Spleen (tissue), 13 donors: ENCODE measurements at places on chromosomes 7 and 10. TPM values are rescaled to one million over a fixed set of nuclear protein-coding genes. Genes with fewer than 3 reads are reported as not detected.

- DNase-seq, result no peak
- no peaks in the 10 kb centered on the region for H3K4me1 ChIP-seq
- no peaks in the 10 kb centered on the region for H3K36me3 ChIP-seq
- no peaks in the 10 kb centered on the region for H3K27me3 ChIP-seq
Measured at GRCh38 chr7:146892151-146892550, 775.5 kb downstream of the CNTNAP2 start.

GRCh38 chr7:28069807-28070206 lies 110.8 kb downstream of the JAZF1 start:
- no peak overlapping the region for H3K27ac ChIP-seq
- no peaks in the 10 kb centered on the region for H3K36me3 ChIP-seq
- no peaks in the 10 kb centered on the region for H3K27me3 ChIP-seq

GRCh38 chr7:97298561-97298960 lies 181.1 kb downstream of the SDHAF3 start:
- H3K4me3 ChIP-seq, result no peak overlapping the region
- DNase-seq, result no peak
- no peak overlapping the region for H3K27ac ChIP-seq
- no peaks in the 10 kb centered on the region for H3K4me1 ChIP-seq

MET gene
- 19.1 TPM for total RNA-seq

GRCh38 chr7:66013938-66014337 lies 31.9 kb upstream of the GUSB start:
- no peak overlapping the region for H3K27ac ChIP-seq
- H3K4me3 ChIP-seq, result no peak overlapping the region
- H3K36me3 ChIP-seq, result no peaks in the 10 kb centered on the region
- DNase-seq, result no peak
- H3K27me3 ChIP-seq, result no peaks in the 10 kb centered on the region

GRCh38 chr7:144489504-144489903 lies 86.0 kb upstream of the NOBOX start:
- no peaks in the 10 kb centered on the region for H3K27me3 ChIP-seq
- no peak overlapping the region for H3K4me3 ChIP-seq
- no peak overlapping the region for H3K27ac ChIP-seq
- H3K36me3 ChIP-seq, result no peaks in the 10 kb centered on the region
- H3K4me1 ChIP-seq, result no peaks in the 10 kb centered on the region

ASAH2B gene
- total RNA-seq, result 1.2 TPM

DNA sequence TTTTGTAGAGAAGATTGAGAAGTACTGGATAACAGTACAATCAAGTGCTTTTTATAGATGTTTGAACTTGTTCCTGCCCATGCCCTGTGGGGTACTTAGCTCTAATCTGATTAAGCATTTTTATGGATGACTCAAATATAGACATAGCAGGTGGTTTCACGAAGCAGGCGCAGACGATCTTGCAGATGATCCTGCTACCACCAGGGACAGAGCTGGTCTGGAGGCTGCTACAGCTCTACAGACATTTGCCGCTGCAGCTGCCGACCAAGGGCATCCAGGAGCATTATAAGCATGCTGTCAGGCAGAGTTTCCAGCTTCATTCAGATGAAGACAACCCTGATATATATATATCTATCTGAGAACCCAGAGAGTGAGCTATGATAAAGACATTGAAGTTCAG lies 650.4 kb downstream of the NXPH1 start:
- H3K36me3 ChIP-seq, result no peaks in the 10 kb centered on the region
- peak; percentile 33 for DNase-seq
- H3K4me1 ChIP-seq, result no peaks in the 10 kb centered on the region
- H3K27ac ChIP-seq, result no peak overlapping the region
- no peaks in the 10 kb centered on the region for H3K27me3 ChIP-seq

DNA sequence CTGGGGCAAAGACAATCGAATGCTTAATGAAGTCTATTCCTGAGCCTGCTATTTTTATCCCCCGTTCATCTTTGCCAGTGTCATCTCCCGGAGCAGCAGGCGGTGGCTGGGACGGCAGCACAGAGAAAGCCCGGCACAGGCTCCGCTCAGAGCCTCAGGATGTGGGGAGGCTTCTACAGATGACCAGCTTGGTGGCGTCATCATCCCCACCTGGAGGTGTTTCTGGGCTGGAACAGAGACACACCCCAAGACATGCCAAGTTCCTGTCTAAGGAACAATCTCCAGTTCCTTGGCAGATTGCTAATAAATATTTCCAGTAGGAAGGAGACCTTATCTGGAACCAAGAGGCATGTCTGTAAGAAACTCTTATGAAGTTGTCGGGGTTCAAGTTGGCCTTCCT lies 552.4 kb upstream of the MGMT start:
- H3K36me3 ChIP-seq, result no peaks in the 10 kb centered on the region
- H3K27ac ChIP-seq, result no peak overlapping the region
- no peaks in the 10 kb centered on the region for H3K4me1 ChIP-seq
- no peaks in the 10 kb centered on the region for H3K27me3 ChIP-seq

GRCh38 chr7:140084142-140084655 lies 21.4 kb upstream of the PARP12 start:
- no peaks in the 10 kb centered on the region for H3K27me3 ChIP-seq
- no peaks in the 10 kb centered on the region for H3K36me3 ChIP-seq
- peak overlapping the region; percentile 64 for H3K27ac ChIP-seq
- H3K4me3 ChIP-seq, result no peak overlapping the region
